NCI-H1417 treated with DMSO at 0.1 percent for 48 hours (cell line): ENCODE measurements at places on chromosomes 6 and 20.

- no peak for DNase-seq
These were observed 18.6 kb upstream of the SYNDIG1 start for GRCh38 chr20:24450624-24451376.

DNA sequence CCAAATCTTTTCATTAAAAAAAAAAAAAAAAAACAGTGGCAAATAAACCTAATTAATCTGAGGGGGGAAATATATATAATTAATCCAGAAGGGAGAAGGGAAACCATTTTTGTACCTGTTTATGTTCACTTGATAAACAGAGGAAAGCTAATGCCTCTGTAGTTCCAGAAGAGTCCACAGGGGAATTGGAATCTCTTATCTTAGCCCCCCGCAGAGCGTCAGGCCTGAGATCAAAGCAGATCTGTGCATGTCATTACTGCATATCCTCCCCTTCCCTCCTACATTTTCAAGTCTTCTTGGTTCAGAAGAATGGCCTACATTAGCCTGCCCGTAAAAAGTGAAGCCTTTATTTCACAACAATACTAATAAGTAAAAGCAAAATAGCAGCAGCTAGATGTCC, 157.2 kb downstream of the PTPRT start:
- DNase-seq = no peak

- no peak for DNase-seq
These were observed 153.0 kb downstream of the SOBP start for GRCh38 chr6:107642861-107643328.

DNA sequence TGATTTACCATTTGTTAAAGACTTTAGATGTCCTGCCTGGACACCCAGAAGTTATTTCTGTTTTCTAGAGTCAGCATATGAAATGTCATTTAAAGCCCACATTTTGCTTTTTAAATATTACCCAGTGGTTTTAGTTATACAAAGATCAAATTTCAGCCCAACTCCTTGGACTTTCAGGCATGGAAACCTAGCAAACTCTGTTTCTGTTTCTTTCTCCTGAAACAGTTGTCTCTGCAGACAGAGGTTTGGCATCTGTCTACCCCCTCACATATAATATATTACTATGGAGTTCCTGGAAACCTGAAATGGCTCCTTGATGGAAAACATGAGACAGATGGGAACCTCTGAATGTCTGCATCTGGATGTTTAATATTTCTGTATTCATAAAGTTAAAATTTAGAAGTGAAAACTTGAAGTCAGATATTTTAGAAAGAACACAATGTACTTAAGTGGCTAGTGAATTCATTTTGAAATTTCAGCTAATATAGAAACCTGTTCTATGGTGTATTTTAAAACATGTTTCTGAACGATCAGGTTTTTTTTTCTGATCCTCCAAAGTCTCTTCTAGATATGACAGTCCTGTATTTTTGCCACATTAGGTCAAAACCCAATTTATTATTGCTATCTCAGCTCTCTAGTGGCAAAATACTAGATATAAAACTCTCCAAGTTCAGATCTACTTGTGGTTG, 743.3 kb downstream of the CD109 start:
- DNase-seq = no peak
